ENCODE measurements at places on chromosomes 11 and 22. TPM values are rescaled to one million over a fixed set of nuclear protein-coding genes. Genes with fewer than 3 reads are reported as not detected.

DNA sequence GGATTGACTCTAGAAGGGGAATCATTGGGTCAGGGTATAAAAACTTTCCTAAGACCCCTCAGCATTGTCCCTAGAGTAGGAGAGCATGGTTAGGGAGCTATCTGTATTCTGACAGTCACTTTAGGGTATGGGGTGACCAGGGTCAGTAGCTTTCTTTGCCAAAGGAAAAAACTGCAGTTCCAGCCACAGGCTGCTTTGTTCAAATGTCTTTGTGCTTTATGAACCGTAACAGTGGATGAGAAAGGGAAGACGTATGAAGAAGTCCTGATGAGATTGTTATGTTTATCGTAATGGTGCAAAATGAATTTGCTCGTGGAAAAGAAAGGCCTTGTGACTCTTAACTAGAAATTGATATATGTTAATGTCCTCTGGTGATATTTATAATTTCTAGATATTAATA is 30.0 kb downstream of the CYB5R2 start:
- DNase-seq, result no peak

GRCh38 chr22:50602338-50602700 is 1.7 kb downstream of the MAPK8IP2 start:
- DNase-seq, result no peak

DNA sequence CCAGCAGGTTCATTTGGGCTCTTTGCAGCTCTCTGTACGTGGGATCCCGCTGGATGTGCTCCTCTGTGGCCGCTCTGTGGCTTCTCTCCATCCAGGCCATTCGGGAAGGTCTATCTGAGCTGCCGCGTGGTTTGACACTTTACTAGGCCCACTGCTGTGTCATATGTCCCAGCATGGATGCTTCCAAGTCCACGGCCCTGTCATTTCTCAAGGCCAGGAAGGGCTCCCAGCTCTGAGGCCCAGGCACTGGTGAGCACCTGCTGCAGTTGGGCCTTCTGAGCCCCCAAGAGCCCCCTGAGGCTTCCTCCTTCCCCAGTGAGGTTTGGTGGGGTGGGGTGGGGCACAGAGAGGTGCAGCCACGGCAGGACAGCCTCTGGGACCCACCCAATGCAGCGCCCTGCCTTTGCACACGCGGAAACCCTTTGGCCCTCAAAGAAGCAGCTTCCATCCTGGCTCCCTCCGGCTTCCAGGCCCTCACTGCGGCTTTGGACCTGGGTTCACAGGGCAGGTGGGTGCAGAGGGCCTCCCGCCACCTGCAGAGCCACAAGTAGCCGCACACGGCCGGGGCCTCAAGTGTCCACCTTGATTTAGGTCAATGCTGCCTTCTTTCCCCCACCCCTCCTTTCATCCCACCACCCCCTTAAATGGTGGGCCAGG is 44.5 kb upstream of the FGF3 start:
- no peak for DNase-seq

DNA sequence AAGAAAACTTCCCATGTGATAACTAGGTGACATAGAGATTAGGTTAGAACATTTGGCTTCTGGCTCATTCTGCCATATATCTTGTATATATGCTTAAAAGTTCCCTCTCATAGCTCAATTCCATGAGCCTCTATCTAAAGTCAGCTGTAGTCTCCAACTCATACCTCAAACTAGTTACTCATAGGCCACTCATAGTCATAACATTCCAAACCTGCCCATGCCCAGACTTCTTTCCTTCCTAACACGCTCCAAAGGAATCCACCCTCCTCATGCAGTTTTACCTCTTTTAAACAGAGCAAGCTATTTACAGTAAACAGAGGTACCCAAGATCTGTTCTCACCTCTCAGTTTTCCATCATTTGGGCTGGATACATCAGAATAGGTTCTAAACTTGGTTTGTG is 39.4 kb downstream of the GLYATL2 start:
- no peak for DNase-seq

DNA sequence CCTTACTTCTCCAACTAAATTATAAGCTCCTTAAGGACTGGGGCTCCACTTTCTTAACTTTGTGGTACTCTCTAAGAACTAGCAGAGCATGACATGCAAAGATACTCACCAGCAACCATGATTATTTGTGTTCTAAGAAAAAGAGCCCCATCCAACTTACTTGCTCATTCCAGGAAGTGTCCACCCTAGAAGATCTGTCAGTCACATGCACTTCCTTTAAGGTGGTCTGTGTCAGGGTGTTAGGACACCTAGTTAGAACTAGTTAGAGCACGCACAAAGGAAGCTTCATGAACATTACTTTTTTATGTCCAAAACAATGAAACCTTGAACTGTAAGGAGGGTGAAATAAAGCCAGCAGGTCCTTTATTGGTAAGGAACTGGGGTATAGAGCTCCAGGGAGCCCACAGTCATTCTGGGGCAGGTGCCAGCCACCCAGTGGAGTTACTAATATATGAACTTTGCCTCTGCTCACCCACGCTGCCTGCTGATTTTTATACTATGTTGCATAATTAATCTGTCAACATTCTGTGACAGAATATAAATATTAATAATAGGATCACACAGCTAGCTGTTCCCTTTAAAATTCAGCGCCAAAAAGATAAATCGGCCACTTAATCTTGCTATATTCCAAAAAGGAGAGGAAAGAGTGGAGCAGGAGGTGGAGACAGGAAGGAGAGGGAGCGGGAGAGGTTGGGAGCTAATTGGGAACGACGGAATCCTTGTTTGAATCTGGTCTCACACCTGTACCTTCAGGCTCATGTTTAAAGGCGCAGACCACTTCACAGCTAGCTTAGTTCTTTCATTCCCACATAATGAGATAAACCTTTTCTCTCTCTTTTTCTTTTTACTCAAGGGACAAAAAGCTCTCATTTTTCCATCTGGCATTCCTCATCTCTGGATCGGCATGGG is 755.0 kb downstream of the OPCML start:
- no peak for DNase-seq

DNA sequence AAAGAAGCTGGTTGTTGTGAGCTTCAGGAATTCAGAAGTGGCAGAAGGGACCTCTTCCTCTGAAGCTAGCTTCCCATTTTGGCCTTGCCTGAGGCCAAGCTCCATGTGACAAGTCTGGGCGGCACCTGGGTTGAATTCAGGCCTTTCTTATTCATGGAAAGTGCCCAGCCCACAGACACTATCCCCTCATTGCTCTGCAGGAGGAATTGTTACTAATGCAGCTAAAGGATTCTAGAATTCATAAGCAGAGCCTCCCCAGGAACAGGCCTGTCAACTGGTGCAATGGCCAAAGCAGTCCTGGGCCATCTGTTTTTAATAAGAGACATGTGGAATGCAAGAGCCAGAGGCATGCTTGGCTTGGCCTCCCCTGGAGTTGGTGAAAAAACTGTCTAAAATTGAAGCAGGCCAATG is 71.4 kb downstream of the SLC1A2 start:
- DNase-seq, result peak; percentile 35

RNASEH2C gene
- total RNA-seq, result 20.2 TPM

FJX1 gene
- total RNA-seq, result 9.2 TPM

CLCF1 gene
- 5.3 TPM for total RNA-seq

ACR gene
- 3.3 TPM for total RNA-seq
